Activated CD8-positive, alpha-beta memory T cell treated with anti-CD3 and anti-CD28 coated beads, Interleukin-2, amount 10 ng/mL, durations not matched to agents 7 days and 5 days (primary cell): ENCODE measurements at places on chromosomes 11 and 22. TPM values are rescaled to one million over a fixed set of nuclear protein-coding genes. Genes with fewer than 3 reads are reported as not detected.

- no peak for DNase-seq
Measured at GRCh38 chr11:125319649-125320048, 155.1 kb downstream of the PKNOX2 start.

DNA sequence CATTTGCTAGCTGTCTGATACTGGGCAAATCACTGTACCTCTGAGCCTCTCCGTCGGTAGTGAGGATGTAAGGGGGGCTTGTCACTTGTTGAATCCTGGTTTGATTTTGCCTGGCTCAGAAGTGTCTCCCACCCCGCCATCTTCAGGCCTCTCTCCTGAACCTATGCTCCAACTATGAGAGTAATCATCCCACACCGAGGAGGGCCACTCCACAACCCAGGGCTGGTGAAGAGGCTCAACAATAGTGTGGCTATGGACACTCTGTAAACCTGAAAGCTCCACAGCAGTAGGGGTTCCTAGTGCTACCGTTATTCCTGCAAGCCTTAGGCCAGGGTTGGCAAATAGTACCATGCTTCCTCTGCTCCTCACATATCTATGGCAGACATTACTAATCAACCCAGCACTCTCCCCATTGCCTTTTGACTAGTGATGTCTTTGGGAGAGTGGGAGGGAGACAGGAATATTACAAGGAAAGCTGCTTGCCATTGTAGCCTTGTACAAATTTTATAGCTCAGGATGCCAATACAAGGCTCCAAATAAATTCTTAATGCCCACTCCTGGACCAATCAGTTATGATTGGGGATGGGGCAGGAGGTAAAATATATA lies 134.0 kb upstream of the TEAD1 start:
- no peak for DNase-seq

- DNase-seq: no peak
Measured at GRCh38 chr11:114109206-114110090, 49.9 kb downstream of the ZBTB16 start.

DNA sequence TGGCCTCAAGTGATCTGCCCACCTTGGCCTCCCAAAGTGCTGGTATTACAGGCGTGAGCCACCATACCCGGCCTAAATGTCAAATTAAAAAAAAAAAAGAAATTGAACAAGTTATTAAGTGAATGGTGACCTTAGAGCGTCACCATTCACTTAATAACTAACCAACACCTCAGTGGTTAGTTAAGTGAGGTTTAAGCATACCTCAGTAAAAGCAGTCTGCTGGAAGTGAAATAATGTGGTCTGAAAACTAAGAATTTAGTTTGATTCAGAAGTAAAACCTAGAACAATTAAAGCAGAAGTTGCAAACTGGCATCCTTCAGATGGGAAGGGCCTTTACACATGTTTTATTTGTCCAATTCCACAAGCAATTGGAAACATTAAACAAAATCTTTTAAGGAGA lies 71.5 kb downstream of the FCHSD2 start:
- DNase-seq: no peak

The SLC35F2 gene
- 26.2 TPM for total RNA-seq

- DNase-seq: no peak
Measured at GRCh38 chr11:66880496-66881450, 23.9 kb downstream of the LRFN4 start.

- DNase-seq: no peak
Measured at GRCh38 chr11:1203505-1204271, 19.2 kb upstream of the MUC5B start.

GRCh38 chr11:113831314-113831713 lies 44.1 kb downstream of the USP28 start:
- DNase-seq: no peak

DNA sequence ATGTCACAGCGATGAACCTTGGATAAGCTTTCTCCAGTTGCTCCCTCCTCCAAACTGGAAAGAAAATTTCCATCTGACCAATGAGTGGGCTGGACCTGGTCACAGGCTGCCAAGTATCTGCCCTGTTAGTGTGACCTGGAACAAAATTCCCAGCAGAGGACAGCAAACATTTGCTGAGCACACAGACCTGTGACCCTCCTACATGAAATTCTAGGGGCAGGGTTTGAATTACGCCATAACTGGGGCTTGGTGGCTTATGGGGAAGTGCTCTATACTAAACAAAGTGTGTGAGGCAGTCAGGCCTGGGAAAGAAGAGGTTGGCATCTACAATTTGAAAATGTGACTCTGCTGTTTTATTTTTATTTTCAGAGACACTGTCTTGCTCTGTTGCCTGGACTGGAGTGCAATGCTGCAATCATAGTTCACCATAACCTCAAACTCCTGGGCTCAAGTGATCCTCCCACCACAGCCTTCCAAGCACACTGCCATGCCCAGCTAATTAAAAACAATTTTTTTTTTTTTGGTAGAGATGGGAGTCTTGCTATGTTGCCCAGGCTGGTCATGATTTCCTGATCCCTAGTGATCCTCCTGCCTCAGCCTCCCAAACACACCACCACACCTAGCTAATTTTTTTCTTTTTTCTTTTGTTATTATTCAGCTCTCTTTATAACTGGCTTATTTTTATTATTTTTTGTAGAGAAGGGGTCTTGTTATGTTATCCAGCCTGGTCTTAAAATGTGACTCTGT lies 13.6 kb upstream of the XBP1 start:
- DNase-seq: no peak

The GLYATL1 gene
- total RNA-seq: not detected

The MUC6 gene
- not detected for total RNA-seq

The APOL5 gene
- total RNA-seq: not detected
